ENCODE measurements at places on chromosomes 1 and 21.

DNA sequence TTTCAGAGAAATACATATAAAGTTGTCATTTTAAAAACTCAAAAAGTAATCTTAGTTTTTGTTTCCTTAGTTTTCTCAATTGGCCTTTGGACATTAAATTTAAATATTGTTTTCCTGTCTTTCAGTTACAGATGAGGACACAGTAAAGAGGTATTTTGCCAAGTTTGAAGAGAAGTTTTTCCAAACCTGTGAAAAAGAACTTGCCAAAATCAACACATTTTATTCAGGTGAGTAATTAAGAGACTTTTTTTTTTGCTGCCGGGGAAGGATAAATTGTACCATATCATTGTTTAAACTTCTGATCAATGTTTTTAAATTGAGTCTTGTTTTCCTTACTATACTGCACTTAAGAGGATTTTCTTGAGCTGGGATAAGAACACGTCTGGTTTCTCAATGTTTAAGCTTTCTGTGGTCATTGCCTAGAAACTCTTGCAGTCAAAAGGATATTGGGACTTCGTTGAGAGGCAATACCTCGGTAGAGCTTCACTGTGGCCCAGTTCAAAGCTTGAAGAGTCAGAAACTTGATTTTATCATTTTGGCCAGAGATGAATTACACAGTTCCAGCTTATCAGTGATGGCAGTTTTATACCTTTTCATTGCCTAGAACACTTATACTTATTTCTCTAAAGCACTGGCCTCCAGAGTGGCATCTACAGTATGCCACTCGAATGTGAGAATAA is 124.9 kb upstream of the KIAA1614 start:
- DNase-seq: no peak

GRCh38 chr1:182974506-182975191 is 21.7 kb upstream of the SHCBP1L start:
- no peak for DNase-seq

DNA sequence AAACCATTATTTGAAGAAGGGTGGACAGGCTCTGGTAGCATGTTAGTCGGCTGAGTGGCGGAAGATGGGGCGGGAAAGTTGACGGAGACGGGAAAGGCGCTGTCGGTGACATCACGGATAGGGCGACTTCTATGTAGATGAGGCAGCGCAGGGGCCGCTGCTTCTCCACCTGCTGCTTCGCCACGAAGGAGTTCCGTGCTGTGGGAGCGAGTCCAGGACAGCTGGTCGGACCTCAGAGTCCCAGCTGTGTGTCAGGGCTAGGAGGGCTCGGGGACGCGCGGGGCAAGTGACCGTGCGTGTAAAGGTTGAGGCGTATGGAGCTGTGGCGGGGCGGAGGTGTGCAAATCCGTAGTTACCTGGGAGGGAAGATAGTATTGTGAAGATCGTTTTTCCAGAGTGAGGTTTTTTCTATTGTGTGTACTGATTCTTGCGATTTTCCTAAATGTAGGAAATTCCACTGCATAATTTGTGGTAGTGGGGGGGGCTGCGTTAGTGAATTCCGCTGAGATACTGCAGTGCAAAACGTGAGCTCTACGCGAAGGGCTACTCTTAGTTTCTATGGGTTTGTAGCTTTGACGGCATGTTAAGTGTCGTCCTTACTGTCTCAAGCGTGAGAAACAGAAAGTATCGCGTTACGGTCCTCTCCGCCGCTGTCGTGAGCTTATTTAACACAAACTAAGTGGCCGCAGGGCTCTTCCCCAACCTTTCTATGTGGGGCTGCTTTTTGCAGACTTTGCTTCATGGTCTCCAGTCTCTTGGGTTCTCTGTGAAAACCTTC is 111.2 kb upstream of the NBPF11 start:
- no peak for DNase-seq

- DNase-seq: no peak
Measured at GRCh38 chr1:15583016-15583706, 1.7 kb downstream of the AGMAT start.

- no peak for DNase-seq
Measured at GRCh38 chr1:178528953-178529335, 16.0 kb downstream of the TEX35 start.

Measured in AG04450 (cell line).